ENCODE measurements at places on chromosomes 12 and 14.

DNA sequence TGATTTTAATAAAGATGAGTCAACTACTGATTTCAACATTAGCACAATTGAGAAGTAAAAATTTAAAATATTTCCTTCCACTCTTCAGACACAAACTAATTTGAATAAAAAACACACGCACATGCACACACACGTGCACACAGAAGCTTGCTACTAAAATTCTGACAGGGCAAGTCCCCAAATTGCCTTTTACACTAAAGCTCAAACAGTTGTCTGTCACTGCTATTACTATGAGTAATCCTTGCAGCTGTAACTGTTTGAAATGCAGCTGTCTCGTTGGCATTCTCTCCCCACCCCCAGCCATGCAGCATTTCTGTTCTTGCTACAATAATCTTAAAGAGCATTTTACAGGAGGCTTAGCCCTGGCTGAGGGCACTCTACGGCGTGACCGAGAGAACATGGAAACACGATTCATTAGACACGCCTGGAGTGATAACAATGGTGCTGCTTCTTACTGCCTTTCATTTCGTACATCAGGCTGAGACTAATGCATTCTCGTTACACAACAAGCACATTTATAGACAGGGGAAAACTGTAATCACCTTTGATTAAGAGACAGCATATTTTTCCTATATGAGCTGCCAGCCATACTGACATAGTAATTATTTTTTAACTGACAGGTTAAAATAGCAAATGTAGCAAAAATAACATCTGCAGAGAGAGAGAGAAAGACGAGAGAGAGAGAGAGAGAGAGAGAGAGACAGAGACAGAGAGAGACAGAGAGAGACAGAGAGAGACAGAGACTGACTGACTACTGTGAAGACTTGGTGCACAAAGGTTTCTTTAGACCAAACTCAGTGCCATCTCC is 153.8 kb downstream of the MED13L start:
- no peak for DNase-seq

DNA sequence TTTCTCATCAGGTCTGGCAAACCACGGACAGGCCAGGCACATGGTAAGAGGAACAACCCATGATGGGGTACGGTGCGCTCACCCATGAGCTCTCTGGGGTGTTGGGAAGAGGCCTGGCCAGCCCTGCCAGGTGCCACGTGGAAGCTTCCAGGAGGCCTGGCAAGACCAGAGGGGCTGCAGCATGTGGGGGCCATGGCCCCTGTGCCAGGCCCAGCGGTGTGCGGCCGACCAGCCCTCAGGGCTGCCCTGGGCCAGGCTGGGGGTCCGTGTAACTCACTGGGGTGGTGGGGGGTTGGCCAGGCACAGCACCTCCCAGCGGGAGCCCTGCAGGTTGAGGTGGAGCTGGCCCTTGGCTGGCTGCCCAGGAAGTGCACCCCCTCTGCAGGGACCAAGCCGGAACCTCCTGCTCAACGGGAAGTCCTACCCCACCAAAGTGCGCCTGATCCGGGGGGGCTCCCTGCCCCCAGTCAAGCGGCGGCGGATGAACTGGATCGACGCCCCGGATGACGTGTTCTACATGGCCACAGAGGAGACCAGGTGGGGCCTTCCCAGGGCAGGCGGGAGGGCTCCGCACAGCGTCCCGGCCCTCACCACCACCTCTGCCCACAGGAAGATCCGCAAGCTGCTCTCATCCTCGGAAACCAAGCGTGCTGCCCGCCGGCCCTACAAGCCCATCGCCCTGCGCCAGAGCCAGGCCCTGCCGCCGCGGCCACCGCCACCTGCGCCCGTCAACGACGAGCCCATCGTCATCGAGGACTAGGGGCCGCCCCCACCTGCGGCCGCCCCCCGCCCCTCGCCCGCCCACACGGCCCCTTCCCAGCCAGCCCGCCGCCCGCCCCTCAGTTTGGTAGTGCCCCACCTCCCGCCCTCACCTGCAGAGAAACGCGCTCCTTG is 4.9 kb upstream of the CRIP2 start:
- DNase-seq: no peak

- no peak for DNase-seq
Observed at GRCh38 chr12:29695800-29696199, 87.9 kb downstream of the TMTC1 start.

DNA sequence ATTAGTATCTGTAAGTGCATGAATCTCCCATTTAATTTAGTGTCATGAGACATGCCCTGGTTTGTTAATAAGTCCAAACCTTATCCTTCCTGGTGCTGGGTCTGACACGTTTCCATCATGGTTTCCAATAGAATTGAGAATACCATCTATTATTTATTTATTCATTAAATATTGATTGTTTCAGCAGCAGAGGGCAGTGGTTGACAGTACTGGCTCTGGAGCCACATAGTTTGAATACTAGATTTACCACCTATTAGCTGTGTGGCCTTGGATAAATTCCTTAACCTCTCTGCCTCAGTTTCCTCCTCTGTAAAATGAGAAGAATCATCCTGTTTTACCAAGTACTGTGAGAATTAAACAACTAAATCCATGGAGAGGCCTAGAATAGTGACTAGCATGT is 941 bp upstream of the STAB2 start:
- no peak for DNase-seq

- DNase-seq: no peak
Observed at GRCh38 chr12:122031342-122032216, 9.9 kb downstream of the BCL7A start.

DNA sequence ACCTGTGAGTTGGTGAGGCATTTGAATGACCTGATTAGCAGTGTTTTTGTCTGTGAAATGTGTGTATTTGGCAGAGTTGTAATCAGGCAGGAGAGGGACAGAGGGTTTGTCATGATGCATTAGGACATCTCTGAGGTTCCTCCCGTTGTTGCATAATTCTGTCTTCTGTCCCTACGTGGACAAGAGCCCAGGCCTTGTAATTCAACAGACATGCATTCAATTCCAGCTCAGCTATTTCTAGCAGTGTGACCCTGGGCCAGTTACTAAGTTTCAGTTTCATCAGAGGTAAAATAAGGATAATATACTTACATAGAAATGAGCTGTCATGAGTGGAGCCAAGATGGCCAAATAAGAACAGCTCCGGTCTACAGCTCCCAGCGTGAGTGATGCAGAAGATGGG is 208.6 kb downstream of the SLC38A4 start:
- DNase-seq: no peak

DNA sequence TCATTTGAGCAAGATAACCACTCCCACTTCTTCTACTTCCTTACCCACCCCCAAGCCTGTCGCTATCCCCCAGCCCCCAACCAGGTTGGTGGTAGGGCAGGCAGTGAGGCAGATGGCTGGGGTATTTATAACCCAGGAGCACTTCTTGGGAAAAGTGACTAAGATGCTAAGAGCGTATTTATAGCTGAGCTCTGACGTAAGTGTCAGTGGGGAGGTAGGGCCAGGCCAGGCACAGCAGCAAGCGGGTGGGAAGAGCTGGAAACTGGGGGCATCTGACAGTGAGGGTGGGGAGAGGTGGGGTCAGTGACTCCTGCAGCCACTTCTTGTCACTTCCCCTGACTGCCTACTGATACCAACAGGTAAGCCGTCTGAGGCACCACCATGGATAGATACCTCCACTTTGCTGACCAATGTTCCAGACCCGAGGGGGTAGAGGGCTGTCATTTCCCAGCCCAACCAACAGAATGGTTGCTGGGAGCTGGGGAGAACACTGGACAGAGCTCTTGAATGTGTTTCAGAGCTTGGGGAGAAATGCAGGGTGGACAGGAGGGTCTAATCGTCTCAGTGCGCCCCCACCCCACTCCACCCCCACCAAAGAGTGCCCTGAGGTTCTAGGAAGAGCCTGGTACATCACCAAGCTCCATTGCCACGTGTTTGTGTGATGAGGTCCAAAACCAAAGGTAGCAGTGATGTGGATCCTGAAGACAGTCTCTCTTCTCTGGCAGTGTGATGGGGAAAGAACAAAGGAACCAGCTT is 2.7 kb upstream of the INHBE start:
- DNase-seq: no peak

- DNase-seq: no peak
Observed at GRCh38 chr14:38964630-38965029, 138.4 kb downstream of the SEC23A start.

GRCh38 chr14:90440021-90440451 is 43.2 kb downstream of the CALM1 start:
- no peak for DNase-seq

DNA sequence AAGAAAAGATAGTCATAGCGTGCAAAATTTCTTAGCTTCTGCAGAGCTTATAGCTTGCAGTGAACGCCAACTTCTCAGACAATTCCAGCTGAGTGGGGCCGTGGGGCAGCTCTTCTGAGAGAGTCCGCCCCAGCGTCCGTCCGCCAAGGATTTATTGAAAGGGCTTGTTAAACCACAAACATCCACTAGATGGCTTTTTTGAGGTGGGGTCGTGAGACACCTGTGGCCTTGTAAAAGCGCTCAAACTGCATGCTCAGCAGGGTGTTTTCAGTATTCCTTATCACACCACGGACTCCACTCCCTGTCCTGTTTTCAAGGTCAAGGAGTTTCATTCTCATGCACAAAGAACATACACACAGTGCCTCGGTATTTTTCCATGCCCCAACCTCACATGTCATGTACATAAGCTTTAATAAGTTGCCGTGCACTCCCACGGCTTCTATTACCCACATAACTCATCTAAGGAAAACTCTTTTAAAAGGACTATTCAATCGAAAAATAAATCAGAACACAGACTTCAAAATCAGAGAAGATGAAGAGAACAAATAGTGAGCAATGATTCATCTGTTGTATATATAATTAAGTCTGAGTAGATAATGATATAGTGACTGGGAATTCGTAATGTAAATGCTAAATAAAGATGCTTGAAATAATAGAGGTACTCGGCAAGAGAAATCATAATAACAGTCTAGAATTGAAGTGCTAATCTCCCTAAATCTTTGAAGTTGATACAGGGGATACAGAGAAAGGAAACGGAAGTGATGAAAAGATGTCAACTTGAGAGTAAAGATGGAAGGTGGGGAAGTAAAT is 46.7 kb downstream of the WBP11 start:
- no peak for DNase-seq

DNA sequence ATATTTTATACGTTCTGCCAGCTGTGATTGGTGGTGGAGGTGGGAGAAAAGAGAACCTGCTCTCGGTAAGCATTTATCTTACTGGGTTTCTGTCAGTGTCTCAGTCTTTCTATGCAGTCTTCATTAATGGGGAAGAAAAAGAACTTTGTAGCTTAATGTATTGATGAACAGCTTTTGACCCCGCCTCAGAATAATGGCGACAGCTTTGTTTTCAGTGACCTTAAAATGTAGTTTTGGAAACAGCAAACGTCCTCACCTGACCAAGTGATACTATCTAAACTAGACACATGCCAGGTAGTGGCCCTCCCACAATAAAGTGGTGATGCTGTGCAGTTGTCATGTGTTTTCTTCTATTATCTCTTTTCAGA is 1.4 kb downstream of the DACT1 start:
- DNase-seq: no peak

DNA sequence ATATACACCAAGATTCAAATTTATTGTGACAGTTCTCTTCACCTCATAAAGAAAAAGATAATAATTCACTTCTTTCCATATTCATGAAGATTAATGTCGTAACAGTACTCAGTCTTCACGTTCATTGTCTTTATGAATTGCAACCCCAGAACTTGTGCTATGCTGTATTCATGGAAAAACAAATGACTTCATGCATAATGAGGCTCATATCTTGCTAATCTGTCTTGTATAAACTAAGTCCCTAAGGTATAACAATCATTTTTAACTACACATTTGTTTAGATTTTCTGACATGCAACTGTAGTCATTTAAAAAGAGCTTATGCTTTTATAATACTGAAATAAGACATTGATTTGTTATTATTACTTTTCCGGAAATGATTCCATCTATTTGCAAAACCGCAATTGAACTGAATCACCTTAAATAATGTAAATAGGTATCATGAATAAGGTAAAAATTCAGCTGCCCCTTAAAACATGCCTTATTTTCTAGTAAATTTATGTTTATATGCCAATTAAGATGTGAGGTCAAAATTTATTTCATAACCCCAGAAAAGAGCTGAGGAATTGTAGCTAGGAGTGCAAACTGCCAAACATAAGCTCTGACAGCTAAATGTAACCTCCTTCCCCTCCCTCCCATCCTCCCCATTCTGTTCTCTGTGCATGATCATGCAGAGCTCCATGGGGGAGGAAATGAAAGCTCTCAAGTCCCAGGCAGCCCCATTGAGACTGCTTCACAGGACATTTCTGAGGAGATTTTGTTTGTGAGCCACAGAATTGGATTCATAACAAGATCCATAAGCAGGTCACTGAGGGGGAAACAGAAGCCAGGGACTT is 301.6 kb downstream of the ATP23 start:
- DNase-seq: no peak

GRCh38 chr12:12927211-12928079 is 24.5 kb downstream of the GPRC5D start:
- peak; percentile 30 for DNase-seq

DNA sequence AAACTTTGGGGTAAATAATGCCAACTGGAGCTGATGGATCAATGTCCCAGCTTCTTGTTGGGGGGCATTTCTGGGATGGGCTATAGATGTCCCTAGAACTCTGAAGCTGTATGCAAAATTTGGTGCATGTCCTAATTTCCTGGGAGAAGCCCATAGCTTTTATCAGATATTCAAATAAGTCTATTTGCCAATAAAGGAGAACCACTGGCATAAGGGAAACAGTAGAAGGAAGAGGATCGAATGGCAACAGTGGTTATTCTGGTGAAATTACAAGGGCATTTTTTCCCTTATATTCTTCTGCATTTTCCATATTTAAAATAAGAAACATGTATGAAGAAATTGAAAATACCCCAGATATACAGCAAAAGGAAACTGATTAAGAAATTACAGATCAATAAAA is 34.2 kb downstream of the PSMA6 start:
- DNase-seq: no peak

- DNase-seq: no peak
Observed at GRCh38 chr12:29148596-29148910, 525 bp upstream of the FAR2 start.

- DNase-seq: no peak
Observed at GRCh38 chr14:99067141-99067920, 204.7 kb downstream of the BCL11B start.

- DNase-seq: no peak
Observed at GRCh38 chr14:74035556-74035955, 16.4 kb downstream of the BBOF1 start.

DNA sequence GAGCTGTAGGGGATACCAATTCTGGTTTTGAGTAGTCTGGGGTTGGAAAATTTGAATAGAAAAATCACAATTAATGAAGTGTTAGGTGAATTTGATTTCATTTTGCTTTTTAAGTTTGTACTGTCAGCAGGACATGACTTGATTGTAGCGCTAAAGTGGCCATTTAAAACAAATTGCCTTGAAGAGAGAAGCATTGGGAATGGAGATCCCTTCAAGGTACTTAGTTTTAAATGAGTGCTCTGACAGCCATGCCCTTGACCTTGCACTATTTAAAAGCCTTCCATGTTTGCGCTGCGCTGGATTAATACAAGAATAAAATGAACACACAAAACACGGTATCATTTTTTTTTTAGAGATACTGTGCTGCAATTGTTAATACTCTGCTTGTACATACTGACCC is 345.9 kb downstream of the NAV3 start:
- DNase-seq: no peak

Measured in T-helper 1 cell (primary cell).